Bladder microvascular endothelial cell (primary cell): ENCODE measurements at places on chromosomes 13 and 19. TPM values are rescaled to one million over a fixed set of nuclear protein-coding genes. Genes with fewer than 3 reads are reported as not detected.

The LILRB2 gene
- total RNA-seq = not detected in 2 replicates

The MCF2L gene
- 11.9 and 39.2 TPM in 2 replicates for total RNA-seq

The TTC9B gene
- not detected in 2 replicates for total RNA-seq

The ZNF429 gene
- total RNA-seq = 2.8 and 3.1 TPM in 2 replicates

The CCDC70 gene
- total RNA-seq = not detected in 2 replicates

The FGF14 gene
- total RNA-seq = 0.32 and 0.88 TPM in 2 replicates

The MISP3 gene
- 0.16 and 0.19 TPM in 2 replicates for total RNA-seq

The CHST8 gene
- total RNA-seq = 0.06 TPM in 1 of 2 replicates, not detected in the other
